NCI-H2081 (cell line): ENCODE measurements at places on chromosomes 11 and 22.
A peak's percentile ranks its signal among the peaks of the same experiment; 100 is the strongest.

- DNase-seq, result no peak
Observed at GRCh38 chr22:29359469-29359868, 28.9 kb downstream of the AP1B1 start.

DNA sequence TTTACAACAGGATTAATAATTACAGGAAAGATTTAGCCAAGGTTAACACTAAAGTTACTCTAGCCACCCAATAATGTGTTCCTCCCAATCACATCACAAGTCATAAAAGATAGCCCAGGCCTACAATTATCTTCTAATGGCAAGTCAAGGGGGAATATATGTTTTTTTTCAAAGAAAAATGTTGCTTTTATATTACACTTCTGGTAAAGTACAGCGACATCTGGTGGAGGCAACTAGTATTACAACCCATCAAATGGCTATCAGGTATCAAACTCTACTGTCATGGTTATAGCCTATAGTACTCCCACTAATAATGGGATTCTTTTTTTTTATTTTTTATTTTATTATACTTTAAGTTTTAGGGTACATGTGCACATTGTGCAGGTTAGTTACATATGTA is 71.8 kb downstream of the XRRA1 start:
- no peak for DNase-seq

- DNase-seq, result peak; percentile 49
Observed at GRCh38 chr11:61627850-61628661, 47.2 kb upstream of the SYT7 start.

DNA sequence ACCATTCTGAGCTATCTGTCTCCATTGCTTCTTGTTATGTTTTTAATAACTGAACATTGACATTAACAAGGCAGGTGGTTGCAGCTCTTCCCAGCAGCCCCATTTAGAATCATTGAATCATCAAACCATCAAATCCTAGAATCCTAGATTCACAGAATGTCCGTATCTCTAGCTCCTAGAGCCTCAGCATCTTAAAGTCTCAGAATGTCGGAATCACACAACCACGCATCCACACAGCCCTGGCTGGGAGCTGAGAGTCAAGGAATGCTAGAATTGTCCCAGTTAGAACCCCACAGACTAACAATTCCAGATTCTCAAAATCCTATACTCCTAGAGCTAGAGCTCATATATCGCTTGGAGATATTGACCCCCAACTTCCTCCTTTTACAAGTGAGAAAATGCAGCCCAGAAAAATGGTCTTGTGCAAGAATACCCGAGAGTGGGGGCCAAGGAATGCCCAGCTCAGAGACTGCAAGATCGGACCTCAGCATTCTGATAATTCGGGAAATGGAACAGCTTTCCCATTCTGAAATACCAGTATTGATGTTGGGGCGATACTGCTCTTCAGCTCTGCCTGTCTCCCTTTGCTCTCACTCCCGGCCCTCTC is 38.8 kb downstream of the PDE2A start:
- DNase-seq, result no peak

DNA sequence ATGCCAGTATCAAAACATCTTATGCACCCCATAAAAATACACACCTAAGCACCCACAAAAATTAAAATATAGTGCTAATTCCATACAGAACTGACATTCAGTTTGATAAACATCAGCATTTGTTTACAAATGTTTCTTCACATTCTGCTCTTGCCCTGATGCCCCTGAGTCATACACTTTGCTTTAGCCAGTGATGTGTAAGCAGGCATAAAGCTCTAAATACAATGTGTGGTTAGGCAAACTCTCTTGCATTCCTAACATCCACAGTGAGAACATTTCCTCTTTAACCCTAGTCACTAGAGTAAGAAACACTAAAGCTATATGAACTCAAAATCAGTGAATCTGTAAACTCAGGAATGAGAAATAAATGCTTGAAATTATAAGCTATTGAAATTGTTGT is 1060.7 kb downstream of the FAM181B start:
- no peak for DNase-seq

DNA sequence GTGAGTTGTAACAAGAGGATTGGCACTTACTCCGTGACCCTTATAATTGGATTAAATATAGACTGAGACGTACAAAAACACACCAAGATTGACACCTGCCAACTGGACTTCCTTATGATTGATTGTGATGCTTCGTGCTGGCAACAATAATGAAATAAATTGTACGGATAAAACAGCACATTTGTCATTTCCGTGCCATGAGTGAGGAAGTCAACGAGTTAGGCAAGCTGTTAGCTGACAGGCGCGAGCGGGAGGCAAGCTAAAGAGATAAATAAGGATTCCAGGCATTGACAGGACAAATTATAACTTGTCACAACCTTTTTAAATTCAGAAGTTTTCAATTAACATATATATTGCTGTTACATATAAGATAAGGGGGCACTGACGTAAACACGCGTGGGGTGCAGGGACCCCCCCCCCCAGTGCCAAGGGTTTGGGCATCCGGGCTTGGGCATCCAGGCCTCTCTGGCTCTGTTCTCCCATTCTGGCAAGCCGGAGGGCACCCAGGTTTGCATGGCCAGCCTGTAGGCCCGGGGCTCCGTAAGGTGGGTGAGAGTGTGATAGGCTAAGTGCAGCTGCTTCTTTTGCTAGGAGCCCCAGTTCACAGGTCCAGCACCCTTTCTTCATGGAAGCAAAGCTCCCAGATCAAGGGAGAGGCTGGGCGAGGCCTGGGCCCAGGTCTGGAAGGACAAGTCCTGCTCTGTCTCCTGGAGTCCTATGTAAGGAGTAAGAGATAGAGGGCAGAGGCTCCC is 11.2 kb upstream of the PAX6 start:
- no peak for DNase-seq

- DNase-seq, result no peak
Observed at GRCh38 chr11:62532096-62532495, 14.5 kb downstream of the AHNAK start.

- DNase-seq, result no peak
Observed at GRCh38 chr11:70210530-70210929, 7.4 kb downstream of the FADD start.

DNA sequence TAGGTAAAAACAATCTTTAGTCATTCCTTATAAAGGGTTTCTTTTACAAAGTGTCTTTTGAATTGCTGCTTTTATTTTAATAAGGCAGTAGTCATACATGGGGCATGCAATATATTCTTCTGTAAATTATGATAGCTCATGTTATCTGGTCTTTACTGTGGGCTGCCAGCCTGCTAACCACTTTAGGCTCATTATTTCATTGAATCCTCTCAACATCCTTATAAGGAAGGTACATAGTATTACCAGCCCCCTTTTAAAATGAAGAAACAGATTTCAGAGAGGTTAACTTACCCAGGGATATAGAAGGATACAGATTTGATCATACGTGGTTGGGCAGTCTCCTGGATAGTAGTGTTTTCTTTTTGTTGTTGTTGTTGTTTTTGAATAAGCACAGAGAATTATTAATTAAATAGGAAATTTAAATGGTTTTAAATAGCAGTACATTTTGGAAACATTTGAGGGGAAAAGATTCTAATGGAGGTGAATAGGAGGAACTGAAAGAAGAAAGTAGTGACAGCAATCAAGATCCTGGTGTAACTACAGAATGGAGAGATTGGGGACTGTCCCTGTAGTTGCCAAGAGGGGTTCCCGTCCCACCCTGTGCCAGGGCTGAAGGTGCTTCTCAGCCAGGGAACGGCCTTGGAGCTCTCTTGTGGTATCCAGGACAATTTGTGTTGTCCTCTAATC is 21.0 kb downstream of the SPECC1L start:
- DNase-seq, result no peak

DNA sequence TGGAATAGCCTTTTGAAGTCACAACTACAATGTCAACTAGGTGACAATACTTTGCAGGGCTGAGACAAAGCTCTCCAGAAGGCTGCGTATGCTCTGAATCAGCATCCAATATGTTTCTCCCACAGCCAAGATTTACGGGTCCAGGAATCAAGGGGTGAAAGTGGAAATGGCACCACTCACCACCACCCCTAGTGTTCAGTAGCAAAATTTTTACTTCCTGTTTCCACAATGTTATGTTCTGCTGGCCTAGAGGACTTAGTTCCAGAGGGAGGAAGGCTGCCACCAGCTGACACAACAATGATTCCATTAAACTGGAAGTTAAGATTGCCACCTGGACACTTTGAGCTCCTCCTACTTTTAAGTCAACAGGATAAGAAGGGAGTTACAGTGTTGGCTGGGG is 68.5 kb upstream of the MPEG1 start:
- no peak for DNase-seq

- no peak for DNase-seq
Observed at GRCh38 chr22:19130959-19131684, at the start of gene TSSK2. Gene TSSK2, plus strand, starts transcription at chr22:19131308. Its CDS starts 92 bp downstream, at chr22:19131400.

GRCh38 chr22:26585104-26585790 is 4.7 kb downstream of the TPST2 start:
- no peak for DNase-seq

- no peak for DNase-seq
Observed at GRCh38 chr22:39055658-39056057, 15.0 kb downstream of the APOBEC3F start.

GRCh38 chr22:28029201-28029948 is 110.3 kb upstream of the PITPNB start:
- DNase-seq, result peak; percentile 89
